Retinal pigment epithelial cell (primary cell): ENCODE measurements at places on chromosomes 13 and 19.

DNA sequence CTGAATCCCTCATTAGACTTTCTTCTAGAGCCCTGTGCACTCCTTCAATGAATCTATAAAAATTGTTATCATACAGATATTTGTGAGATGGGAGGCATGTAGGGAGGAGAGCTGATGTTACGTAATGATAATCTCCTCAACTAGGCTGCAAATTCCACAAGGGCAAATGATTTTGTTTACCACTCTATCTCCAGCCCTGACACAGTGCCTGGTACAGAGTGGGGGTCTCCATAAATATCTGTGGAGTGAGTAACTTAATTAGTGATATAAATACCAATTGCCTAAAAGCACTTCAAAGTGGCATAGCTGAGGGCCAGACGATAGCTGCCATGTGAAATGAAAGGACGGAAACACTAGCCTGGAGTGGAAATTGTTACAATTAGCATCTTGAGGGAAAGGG is 54.2 kb downstream of the SERTM1 start:
- DNase-seq, result peak; percentile 68

DNA sequence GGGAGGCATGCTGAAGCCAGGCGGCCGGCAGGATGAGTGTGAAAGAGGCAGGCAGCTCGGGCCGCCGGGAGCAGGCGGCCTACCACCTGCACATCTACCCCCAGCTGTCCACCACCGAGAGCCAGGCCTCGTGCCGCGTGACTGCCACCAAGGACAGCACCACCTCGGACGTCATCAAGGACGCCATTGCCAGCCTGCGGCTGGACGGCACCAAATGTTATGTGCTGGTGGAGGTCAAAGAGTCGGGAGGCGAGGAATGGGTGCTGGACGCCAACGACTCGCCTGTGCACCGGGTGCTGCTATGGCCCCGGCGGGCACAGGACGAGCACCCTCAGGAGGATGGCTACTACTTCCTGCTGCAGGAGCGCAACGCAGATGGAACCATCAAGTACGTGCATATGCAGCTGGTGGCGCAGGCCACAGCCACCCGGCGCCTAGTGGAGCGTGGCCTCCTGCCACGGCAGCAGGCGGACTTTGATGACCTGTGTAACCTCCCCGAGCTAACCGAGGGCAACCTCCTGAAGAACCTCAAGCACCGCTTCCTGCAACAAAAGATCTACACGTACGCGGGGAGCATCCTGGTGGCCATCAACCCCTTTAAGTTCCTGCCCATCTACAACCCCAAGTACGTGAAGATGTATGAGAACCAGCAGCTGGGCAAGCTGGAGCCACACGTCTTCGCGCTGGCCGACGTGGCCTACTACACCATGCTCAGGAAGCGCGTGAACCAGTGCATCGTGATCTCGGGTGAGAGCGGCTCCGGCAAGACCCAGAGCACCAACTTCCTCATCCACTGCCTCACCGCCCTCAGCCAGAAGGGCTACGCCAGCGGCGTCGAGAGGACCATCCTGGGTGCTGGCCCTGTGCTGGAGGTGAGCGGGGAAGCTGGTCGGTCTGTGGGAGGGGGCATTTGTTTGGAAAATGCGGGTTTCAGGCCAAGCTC is 26.4 kb downstream of the MYO9B start:
- no peak for DNase-seq

DNA sequence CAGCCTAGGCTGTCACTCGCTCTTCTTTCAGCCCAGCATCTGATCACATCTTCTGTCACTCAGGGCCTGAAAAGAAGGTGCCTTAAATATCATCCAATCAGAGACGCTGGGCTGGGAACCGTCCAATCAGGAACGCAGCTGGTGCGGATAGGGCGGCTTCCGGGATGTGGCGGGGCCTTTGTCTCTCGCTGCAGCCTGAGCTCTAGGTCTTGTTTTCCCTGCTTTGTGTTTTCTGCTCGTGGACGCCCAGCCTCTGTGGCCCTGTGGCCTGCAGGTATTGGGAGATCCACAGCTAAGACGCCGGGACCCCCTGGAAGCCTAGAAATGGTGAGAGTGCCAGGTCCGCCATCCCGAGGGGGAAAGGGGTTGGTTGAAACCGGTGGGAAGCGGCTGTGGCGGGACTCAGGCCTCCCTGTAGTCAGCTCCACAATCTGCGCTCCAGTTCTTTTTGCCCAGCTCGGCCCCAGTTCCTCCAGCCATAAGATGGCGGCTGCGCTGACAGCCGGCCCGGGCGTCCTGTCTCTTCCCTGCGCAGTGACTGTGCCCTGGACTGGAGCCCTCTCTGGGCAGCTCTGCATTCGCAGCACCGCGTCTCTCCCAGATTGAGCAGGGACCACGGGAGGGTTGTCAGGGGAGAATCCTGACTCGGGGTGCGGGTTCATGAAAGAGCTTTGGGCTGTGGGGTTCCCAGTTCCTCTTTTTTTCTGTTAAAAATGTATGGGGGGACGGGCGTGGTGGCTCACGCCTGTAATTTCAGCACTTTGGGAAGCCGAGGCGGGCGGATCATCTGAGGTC is at the start of gene ZNF85:
ZNF85 (plus strand) TSS at position 175 of the 795 bp plus-strand sequence; CDS start at position 325, 150 bp downstream.
- DNase-seq, result peak; percentile 76

- DNase-seq, result peak; percentile 9
Observed at GRCh38 chr19:38506723-38507550, 73.4 kb downstream of the RYR1 start.

DNA sequence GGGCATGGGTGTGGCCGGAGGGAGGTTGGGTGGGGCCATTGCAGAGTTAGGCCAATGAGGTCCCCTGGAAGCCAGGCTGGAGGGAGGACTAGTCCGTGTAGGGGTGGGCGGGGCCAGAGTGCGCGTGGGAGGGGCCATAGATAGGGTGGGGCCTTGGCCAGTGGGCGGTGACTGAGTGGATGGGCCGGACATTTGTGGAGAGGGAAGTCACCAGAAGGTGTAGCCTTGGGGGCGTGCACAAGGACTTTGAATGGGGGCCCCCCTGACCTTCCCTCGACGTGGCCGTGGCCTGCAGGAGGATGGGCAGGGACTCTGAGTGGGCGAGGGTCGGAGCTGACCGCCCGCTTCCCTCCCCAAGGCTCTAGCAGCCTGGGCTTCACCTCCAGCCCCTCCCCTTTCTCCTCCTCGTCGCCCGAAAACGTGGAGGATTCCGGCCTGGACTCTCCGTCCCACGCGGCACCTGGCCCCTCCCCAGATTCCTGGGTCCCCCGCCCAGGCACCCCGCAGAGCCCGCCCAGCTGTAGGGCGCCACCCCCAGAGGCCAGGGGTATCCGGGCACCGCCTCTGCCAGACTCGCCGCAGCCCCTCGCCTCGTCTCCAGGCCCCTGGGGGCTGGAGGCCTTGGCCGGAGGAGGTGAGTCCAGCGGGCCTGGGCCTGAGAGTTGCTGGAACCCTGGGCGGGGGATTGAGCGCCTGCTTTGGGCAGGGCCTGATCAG is 16.5 kb upstream of the B3GNT3 start:
- DNase-seq, result no peak

DNA sequence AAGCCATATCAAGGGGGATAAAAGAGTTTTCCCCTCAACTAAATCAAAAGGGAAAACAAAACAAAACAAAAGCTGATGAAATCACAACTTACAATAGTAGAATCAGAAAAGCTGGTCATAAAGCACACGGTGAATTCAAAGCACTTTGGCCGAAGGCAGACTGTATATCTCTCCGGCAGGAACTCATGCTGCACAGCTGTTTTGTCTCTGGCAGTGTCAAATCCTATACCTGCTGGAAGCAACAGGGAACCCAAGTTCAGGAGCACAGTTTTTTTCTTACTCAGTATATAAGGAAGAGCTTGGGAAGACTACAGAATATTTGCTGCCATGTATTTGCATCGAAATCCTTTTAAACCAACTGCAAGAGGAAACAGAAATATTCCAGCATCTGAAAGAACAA is 213.7 kb downstream of the RFC3 start:
- no peak for DNase-seq

GRCh38 chr19:27935669-27936068 is 1277.3 kb downstream of the UQCRFS1 start:
- no peak for DNase-seq

DNA sequence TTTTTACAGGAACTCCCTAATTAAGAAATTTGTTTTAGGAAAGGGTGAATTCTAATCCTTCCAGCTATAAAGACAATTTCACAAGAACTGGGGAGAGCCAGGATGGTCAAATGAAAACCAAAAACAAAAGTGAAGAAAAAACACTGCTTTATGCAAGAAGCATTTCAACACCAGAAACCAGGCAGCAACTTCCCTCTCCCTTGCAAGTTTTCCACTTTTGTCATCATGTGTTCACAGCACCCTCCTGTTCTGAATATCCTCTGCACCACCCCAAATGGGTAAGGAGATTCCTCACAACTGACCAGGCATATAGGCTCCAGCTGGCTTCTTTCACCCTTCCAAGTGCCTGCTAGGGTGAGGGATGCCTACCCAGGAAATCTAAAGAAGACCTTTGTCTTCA is 328.1 kb downstream of the TBC1D4 start:
- DNase-seq, result no peak

- DNase-seq, result no peak
Observed at GRCh38 chr19:35260694-35261304, 8.0 kb upstream of the USF2 start.

DNA sequence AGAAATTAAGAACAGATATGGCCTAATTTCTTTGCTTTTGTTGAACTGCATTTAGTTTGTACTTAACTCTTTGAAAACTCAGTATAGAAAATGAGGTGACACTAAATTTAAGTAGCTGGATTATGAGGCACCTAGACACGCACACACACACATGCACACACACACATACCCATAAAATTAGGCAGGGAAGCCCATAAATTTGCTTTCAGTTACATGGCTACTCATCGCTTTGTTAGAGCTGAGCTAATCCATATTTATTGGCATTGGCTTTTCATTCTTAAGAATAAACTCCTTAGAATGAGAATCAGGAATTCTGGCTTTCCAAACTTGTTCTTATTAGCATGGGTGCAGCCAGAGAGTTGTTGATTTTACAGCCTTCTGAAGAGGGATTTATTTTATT is 61.7 kb upstream of the MBNL2 start:
- no peak for DNase-seq

DNA sequence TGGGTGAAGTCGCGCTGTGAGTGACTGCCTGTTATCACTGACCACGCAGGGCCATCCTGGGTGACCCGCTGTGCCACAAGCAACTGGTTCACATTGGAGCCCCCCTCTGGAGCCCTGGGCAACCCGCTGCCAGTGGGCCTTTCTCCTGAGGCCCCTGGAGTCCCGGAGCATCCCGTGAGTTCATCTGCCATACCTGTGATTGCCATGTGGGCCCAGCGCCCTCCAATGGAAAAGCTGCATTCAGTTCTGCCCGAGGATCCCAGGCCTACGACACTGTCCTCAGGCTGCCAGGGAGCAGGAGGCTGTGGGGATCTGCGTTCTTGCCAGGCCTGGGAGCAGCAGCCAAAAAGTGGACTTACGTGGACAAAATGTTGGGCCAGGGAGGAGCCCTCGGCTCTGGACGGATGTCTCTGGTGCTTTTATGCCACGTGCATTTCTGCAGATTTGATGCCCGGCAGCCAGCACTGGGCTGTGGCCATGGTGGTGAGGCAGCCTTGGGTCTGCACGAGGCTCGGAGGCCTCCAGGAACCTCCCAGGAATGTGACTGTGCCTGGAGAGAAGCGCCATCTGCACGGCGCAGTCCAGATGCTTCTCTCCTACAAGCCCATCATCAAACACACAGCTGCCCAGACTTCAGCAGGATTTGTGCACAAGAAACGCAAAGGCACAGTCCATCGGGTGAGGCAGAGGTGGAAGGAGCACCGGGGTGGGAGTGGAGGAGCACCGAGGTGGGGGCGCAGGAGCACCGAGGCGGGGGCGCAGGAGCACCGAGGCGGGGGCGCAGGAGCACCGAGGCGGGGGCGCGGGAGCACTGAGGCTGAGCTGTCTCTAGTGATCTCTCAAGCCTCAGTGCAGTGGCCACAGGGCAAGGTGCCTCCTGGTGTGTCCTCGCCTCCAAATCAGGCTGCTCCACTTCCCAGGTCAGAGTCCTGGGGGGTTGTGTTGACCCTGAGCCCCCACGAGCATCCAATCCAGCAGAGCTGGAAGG is 44.0 kb downstream of the C13orf46 start:
- DNase-seq, result no peak

GRCh38 chr19:43534816-43535761 is 2.1 kb downstream of the ZNF575 start:
- DNase-seq, result no peak

- no peak for DNase-seq
Observed at GRCh38 chr19:34254046-34254697, at the start of gene GARRE1. Gene GARRE1 (plus strand): TSS chr19:34254554. CDS start chr19:34300474, 45,920 bp downstream.

DNA sequence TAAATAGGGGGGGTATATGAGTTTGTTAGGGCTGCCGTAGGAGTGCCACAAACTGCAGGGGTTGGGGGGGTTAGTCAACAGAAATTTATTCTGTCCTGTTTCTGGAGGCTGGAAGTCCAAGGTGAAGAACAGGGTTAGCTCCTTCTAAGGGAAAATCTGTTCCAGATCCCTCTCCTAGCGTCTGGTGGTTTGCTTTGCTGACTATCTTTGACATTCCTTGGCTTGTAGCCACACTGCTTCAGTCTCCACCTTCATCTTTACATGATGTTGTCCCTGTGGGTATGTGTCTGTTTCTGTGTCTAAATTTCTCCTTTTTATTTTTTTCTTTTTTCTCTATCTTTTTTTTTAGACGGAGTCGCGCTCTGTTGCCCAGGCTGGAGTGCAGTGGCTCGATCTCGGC is 8.1 kb upstream of the ICAM1 start:
- DNase-seq, result no peak

DNA sequence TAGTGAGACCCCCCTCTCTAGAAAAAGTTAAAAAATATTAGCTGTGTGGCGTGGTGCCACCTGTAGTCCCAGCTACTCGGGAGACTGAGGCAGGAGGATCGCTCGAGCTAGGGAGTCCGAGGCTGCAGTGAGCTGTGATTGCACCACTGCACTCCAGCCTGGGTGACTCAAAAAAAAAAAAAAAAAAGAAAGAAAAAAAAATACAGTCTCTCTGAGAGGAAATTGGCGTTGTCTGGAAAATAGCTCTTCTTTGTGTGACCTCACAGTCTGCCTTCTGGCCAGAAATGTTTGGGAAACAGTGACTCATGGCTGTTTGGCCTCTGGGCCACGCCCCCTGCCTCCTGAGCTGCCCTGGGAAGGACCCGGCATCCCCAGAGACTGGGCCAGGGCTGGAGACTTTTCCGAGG is 10.7 kb downstream of the MARCHF2 start:
- peak; percentile 71 for DNase-seq

DNA sequence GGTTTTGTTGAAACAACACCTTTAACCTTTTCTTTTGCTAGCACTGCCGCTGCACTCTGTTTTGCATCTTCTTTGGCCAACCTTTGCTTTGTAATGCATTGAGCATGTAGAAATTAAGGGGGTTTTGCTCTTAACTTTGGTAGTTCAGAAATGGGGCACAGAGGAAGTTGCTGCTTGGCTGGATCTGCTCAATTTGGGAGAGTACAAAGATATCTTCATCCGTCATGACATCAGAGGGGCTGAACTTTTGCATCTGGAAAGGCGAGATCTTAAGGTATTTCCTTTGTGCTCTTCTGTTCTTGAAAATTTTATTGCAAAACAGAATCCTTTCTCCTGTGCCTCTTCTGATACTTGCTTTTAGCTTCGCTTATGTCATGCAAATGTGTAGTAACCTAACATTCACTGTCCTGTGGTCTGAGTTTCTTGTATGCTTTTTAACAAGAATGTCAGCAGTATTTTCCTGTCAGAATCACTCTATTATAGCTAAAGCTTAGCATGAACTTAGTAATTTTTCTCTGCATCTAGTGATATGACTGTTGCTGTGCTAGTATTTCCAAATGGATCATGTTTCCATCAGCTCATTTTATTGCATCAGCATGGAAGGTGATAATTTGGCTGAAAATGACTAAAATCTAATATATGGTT is 50.7 kb upstream of the AKAP11 start:
- no peak for DNase-seq

- peak; percentile 51 for DNase-seq
Observed at GRCh38 chr13:94886191-94886590, 173.8 kb upstream of the SOX21 start.

GRCh38 chr13:59643906-59644626 is 519.7 kb downstream of the DIAPH3 start:
- DNase-seq, result no peak
